Progenitor cell of endocrine pancreas (in vitro differentiated cells): ENCODE measurements at places on chromosomes 5 and 9. TPM values are rescaled to one million over a fixed set of nuclear protein-coding genes. Genes with fewer than 3 reads are reported as not detected.

The UNC13B gene
- total RNA-seq: 111 and 114 TPM in 2 replicates

The GKAP1 gene
- total RNA-seq: 22.0 and 22.9 TPM in 2 replicates

- no peak overlapping the region for H3K4me3 ChIP-seq
- no peaks in the 10 kb centered on the region for H3K27me3 ChIP-seq
- H3K4me1 ChIP-seq: peaks cover 8% of the 10 kb centered on the region
- no peak overlapping the region for H3K27ac ChIP-seq
- no peak for DNase-seq
- no peaks in the 10 kb centered on the region for H3K36me3 ChIP-seq
Measured at GRCh38 chr9:92432350-92432749, 8.1 kb upstream of the OMD start.

DNA sequence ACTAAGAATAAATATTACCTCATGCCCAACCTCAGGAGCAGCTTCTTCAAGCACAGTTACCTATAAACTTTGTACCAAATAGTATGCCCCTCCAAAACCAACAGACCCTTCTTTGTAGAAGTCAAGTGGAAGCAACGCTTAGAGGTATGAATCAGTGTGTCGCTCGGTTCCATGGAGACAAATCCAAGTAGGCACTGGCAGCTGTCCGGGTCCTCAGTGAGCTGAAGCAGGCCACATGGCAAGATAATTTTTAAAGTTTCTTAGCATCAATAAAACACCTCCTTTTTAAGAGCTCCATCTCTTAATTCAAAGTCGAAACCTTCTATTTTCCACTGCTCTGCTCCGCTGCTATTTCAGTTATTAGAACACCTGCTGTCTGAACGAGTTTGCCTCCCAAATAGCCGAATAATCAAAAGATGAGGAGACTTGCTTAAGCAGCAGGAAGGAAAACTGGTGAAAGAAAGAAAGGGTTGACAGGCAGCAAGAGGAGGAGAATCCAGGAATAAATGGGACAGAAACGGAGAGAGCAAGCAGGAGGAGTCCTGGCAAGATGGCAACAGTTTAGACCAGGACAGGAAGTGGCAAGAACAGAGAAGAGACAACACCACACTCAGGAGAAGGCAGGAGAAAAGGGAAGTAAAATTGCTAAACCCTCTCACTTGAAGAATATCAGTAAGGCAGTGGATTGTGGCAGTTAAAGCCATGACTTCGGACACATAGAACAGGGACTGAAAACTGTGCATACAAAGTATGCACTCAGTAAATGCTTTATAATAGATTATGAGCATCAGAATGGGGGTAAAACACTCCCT is 65.0 kb downstream of the PPP2R2B start:
- DNase-seq: no peak
- no peaks in the 10 kb centered on the region for H3K36me3 ChIP-seq
- no peak overlapping the region for H3K27ac ChIP-seq
- H3K27me3 ChIP-seq: peaks cover 42% of the 10 kb centered on the region
- no peak overlapping the region for H3K4me3 ChIP-seq

DNA sequence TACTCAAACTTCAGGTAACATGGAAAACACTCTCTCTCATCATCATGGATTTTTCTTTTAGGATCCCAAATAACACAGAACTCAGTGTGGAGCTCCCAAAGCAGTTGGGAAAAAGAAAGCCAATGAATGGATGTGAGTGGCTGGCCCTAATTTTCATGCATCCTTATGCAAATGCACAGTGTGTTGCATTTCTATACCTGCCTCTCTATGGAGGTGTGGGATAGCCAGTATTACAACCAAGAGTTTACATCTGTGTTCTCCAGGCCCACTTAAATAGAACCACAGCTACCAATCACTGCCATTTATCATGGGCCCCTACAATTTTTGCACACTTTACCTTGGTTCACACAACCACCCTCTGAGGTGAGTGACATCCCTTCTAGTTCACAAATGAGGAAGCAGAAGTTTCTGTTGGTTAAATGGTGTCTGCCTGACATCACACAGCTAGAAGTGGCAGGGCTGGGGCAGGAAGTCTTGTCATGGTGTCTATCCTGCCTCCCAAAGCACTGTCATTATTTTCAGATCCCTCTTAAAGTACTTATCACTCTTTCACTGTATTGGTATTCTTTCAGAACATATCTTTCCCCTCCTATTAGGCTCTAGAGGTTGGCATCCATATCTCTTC is 17.3 kb downstream of the MAMDC2 start:
- peaks cover 4% of the 10 kb centered on the region for H3K27me3 ChIP-seq
- no peak overlapping the region for H3K4me3 ChIP-seq
- DNase-seq: no peak
- no peak overlapping the region for H3K27ac ChIP-seq

DNA sequence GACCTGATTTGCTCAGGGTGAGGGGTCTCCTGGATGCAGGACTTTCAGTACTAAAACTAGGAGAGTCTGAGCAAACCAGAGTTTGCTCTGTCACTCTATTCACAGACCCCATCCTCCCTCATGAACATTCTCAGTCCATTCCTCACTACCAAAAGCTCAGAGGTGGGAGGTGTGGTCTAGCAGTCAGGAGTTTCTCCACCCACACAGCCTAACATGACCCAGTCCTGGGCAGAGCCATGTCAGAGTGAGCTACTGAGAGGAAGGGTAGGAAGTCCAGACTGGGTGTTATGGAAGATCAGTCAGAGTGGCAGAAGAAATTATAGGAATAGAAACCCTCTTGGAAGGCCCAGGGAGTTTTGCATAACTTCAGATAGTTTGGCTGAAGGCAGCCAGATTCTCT is 113.3 kb upstream of the GRAMD2B start:
- DNase-seq: no peak
- peaks cover 3% of the 10 kb centered on the region for H3K36me3 ChIP-seq
- no peak overlapping the region for H3K27ac ChIP-seq
- H3K4me1 ChIP-seq: peaks cover 14% of the 10 kb centered on the region
